Glutamatergic neuron (in vitro differentiated cells): ENCODE measurements at places on chromosomes 16 and 17. TPM values are rescaled to one million over a fixed set of nuclear protein-coding genes. Genes with fewer than 3 reads are reported as not detected.

Gene FASN
- 439 TPM for total RNA-seq

GRCh38 chr17:65456368-65457151, 104.9 kb downstream of the AXIN2 start:
- H3K36me3 ChIP-seq, result no peaks in the 10 kb centered on the region
- DNase-seq, result no peak
- no peak overlapping the region for H3K27ac ChIP-seq
- peaks cover 4% of the 10 kb centered on the region for H3K4me1 ChIP-seq
- no peak overlapping the region for H3K4me3 ChIP-seq

DNA sequence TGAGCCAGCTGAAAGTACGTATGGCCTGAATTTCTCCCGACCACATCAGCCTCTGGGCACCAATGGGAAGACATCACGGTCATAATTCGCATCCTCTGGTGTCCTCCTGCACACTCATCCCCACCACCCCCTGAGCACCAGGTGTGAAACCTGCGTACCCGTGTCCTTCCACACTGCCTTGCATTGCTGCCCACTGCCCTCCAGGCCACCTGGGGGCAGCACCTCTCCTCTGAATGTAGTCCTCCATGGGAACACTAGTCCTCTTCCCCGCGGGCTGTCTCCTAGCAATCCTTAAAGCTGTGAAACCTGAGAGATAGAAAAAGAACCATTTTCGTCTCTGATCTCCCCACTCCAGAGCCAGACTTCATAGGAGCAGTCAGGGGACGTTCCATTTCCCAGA, 125.5 kb downstream of the ZNF18 start:
- no peak overlapping the region for H3K27ac ChIP-seq
- peaks cover 4% of the 10 kb centered on the region for H3K4me1 ChIP-seq
- no peak for DNase-seq
- H3K4me3 ChIP-seq, result no peak overlapping the region
- peaks cover 3% of the 10 kb centered on the region for H3K27me3 ChIP-seq
- H3K36me3 ChIP-seq, result peaks cover 20% of the 10 kb centered on the region

Gene ZNF747
- 15.1 TPM for total RNA-seq

DNA sequence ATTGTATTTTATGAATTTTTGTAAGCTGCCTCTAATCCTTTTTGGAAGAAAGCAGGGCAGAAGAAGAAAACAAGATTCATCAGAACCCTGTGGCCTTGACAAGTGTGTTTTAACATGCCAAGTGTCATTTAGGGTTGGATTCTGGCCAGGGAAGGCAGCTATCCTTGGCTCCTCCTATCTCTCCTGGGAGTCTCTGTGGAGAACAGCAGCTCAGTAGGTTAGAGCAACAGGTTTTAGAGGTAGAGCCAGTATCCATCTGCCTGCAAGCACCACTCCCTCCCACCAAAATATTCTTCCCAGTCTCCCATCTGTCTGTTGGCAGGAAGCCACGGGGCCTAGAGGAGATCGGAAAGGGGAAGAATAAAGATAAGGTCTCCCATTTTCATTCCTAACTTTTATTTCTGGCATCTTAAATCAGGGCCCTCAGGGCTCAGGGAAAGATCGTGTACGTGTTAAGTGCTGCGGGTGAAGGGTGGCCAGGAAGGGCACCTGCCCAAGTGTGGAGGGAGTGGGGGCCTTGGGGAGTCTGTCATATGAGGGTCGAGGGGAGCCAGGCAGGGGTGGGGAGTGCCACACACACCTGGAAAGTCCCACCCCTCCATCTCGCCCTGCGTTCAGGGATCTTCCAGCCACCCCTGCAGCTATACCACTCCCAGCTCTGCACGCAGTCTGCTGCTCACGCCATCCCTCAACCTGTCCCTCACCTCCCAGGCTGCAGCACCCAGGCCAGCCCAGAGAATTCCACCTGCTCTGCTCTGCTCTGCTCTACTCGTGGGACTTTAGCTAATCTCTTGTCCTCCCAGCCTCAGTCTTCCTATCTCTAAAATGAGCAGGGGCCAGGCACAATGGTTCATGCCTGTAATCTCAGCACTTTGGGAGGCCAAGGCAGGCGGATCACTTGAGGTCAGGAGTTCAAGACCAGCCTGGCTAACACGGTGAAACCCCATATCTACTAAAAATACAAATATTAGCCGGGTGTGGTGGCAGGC, 17.1 kb upstream of the CPSF4L start:
- H3K27me3 ChIP-seq, result no peaks in the 10 kb centered on the region
- peak overlapping the region; percentile 63 for H3K27ac ChIP-seq
- peak overlapping the region; percentile 14 for H3K4me3 ChIP-seq
- no peak for DNase-seq
- H3K4me1 ChIP-seq, result peaks cover 26% of the 10 kb centered on the region
- H3K36me3 ChIP-seq, result peaks cover 3% of the 10 kb centered on the region

- peaks cover 3% of the 10 kb centered on the region for H3K4me1 ChIP-seq
- H3K4me3 ChIP-seq, result no peak overlapping the region
- H3K27me3 ChIP-seq, result peaks cover 11% of the 10 kb centered on the region
Observed at GRCh38 chr16:57539072-57539796, 2.9 kb upstream of the CCDC102A start.

Gene TBC1D3I
- total RNA-seq, result 3.0 TPM

Gene MT1G
- total RNA-seq, result not detected

Gene PIGW
- total RNA-seq, result 10.6 TPM

Gene SLC7A5
- 205 TPM for total RNA-seq

DNA sequence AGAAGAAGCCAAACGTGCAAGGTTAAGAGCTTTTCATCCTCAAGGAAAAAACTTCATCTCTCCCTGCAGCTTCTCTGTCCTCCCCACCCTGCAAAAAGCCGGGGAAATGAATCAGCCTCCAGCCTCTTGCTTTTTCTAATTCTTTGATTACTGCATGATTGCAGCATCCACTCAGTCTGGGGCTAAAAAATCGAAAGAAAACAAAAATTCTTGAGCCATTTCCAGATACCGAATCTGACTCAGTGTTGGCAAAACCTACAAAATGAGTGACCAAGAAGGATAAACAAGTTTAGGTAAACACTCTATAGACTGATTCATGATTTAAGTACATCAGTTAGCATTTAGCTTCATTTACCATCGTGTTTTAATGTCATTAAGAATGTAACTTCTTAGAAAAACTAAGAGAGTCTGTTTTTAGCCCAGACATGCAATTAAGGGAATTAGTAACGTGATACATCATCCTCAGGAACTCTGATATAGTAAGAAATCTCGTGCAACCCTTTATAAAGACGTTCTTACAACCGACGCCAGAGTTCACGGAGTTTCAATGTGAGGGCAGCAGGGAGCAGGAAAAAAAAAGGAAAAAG, 287.3 kb upstream of the FOXF1 start:
- H3K36me3 ChIP-seq, result peaks cover 5% of the 10 kb centered on the region
- no peak overlapping the region for H3K27ac ChIP-seq
- no peak overlapping the region for H3K4me3 ChIP-seq
- peaks cover 4% of the 10 kb centered on the region for H3K27me3 ChIP-seq
- peaks cover 2% of the 10 kb centered on the region for H3K4me1 ChIP-seq

DNA sequence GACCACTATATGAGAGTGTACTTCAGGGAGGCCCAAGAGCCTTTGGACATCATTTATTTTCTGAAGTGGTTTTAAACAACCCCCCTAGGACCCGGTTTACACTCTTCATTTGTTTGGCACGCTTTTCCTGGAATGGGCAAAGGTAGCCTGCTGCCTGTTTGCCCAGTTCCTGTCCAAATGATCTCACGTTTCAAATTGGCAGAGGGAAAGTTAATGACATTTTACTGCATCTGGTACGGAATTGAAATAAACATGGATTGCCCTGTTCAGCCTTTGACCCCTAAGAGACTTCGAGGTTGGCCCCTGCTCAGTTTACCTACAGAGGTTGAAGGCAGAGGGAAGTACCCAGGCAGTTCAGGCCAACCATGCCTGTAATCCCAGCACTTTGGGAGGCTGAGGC, 5.8 kb upstream of the RPRML start:
- peaks cover 20% of the 10 kb centered on the region for H3K4me1 ChIP-seq
- DNase-seq, result no peak
- H3K27ac ChIP-seq, result peak overlapping the region; percentile 74
- H3K27me3 ChIP-seq, result peaks cover 15% of the 10 kb centered on the region
- H3K36me3 ChIP-seq, result no peaks in the 10 kb centered on the region
- no peak overlapping the region for H3K4me3 ChIP-seq

DNA sequence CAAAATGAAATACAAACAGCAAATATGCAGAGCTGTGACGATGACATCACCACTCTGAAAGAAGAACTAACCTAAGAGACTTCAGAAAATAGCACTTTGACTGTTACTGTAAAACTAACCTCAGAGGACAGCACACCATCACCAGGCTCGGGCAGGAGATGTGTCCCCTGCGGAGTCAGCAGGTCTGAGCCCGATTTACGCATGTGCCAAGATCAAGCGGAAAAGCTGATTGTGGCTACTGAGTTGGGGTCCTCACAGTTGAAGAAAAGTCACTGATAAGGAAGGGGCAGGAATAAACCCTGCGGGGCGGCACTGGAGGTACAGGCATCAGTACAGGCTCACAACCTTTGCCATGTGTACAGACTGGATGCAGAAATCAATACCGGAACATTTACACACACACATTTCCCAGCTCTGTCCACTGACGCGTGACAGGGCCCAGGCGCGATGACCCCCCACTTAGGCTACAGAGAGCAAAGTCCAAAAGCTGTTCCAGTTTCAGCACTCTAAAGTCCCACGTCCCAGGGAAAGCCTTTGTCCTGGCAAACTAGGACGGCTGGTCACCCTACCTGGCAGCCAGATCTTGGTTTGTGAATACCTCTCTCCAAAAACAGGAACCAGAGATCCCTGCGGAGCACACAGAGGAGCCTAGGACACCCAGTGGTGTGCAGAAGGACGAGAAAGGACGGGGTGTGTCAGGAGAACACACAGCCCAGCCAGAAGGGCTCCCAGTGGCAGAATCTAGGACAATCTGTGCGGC, 21.5 kb downstream of the TRAP1 start:
- H3K4me3 ChIP-seq, result peak overlapping the region; percentile 74
- no peaks in the 10 kb centered on the region for H3K27me3 ChIP-seq
- H3K27ac ChIP-seq, result peak overlapping the region; percentile 93
- DNase-seq, result no peak

Gene SPNS2
- 73.0 TPM for total RNA-seq

DNA sequence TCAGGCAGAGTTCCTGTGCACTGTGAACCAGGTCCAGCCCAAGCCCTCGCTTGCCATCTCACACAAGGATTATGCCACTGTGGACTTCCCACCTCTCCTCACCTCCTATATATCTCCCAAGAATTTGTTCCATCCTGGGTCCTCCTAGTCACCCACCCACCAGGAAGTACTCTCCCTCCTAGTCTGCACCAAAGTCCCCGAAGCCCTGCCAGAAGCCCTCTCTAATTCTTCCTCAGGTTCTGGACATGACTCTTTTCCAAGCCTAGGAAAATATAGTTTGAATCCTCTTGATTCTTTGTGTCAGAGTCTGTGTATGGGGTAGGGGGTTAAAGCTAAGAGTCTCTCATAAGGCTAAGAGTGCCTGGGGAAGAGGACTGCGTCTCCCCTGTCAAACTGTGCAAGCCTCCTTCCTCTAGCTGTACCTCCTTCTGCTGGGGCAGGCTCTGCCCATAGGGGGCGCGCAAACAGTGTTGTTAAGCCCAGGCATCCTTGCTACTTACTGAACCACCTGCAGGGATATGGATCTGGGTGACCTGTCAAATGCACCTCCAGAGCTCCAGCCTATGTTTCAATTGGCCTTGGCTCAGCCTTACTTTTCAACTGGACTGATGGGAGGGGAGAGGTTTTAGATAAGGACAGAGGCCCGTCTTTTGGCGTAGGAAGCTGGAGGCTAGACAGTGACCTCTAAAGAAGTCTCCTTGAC, 16.6 kb upstream of the DLX4 start:
- H3K4me3 ChIP-seq, result no peak overlapping the region
- no peaks in the 10 kb centered on the region for H3K4me1 ChIP-seq
- DNase-seq, result peak; percentile 93
- H3K27me3 ChIP-seq, result peaks cover 13% of the 10 kb centered on the region
- no peaks in the 10 kb centered on the region for H3K36me3 ChIP-seq
- H3K27ac ChIP-seq, result no peak overlapping the region

- no peaks in the 10 kb centered on the region for H3K36me3 ChIP-seq
- no peak overlapping the region for H3K4me3 ChIP-seq
- DNase-seq, result no peak
- peaks cover 27% of the 10 kb centered on the region for H3K4me1 ChIP-seq
Observed at GRCh38 chr17:50594128-50594823, 33.8 kb downstream of the CACNA1G start.

Gene TCAP
- total RNA-seq, result 2.3 TPM

Gene SLC16A13
- 2.9 TPM for total RNA-seq

DNA sequence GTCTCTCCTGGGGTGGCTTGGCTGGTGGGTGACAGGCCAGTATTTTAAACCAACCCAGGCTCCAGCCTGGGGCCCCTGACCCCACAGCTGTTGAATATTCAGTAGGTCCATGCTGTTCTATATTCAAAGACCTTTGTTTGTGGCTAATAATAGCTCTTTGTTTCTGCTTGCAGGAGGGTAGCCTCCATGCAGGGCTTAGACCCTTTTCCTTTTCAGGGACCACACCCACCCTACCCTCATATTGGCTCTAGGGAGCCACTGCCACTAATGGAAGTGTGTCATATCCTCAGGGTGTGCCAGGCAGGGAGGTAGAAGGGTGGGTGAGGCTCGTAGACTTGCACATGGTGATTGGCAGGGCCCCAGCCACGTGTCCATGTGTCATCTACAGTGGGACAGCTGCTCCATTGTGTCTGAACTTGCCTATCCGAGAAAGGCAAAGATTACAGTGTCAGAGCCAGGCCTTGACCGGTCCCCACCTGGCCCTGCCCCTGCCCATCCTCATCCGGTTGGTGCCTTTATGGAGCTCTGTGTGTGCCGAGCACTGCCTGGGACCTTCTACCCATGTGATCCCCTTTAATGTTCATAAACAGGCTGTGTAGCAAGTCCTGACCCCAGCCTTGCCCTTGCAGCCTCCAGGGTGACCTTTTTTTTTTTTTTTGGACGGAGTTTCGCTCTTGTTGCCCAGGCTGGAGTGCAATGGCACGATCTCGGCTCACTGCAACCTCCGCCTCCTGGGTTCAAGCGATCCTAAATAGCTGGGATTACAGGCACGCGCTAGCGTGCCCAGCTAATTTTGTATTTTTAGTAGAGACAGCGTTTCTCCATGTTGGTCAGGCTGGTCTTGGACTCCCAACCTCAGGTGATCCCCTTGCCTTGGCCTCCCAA, 22.1 kb downstream of the TMC7 start:
- peaks cover 5% of the 10 kb centered on the region for H3K4me1 ChIP-seq
- no peaks in the 10 kb centered on the region for H3K36me3 ChIP-seq
- H3K4me3 ChIP-seq, result no peak overlapping the region
- peaks cover 2% of the 10 kb centered on the region for H3K27me3 ChIP-seq

Gene YPEL3
- 57.9 TPM for total RNA-seq

Gene SLC6A2
- total RNA-seq, result not detected

Gene SPN
- 0.27 TPM for total RNA-seq
